ENCODE measurements at places on chromosomes 7 and 10.

DNA sequence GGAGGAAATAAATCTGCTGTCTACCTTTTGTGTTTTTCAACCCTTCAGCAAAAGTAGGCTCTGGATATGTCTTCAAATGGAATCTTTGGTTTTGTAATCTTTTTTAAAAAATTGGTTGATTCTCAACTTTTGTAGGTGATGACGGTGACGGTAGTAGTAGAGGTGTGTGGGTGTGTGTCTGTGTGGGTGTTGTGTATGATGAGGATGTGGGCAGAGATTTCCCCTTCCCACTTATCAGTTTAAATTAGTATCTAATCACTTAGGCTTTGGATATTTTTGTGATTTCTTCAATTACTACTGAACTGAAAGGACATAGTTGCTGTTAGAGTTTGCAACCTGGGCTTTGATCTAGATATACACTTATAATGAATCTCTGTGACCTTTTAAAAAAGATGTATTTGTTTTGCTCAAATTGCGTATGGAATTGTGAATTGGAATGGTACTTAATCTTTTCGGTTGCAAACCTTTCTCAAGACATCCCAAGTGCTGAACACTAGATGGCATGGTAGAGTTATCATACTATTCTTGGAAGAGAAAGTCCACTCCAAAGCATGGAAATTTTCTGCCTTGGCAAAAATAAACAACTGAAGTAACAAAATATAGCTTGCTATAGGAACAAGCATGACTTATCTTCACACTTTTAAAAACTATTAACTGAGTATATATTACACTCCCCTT is 51.9 kb upstream of the A1CF start:
- DNase-seq = no peak

DNA sequence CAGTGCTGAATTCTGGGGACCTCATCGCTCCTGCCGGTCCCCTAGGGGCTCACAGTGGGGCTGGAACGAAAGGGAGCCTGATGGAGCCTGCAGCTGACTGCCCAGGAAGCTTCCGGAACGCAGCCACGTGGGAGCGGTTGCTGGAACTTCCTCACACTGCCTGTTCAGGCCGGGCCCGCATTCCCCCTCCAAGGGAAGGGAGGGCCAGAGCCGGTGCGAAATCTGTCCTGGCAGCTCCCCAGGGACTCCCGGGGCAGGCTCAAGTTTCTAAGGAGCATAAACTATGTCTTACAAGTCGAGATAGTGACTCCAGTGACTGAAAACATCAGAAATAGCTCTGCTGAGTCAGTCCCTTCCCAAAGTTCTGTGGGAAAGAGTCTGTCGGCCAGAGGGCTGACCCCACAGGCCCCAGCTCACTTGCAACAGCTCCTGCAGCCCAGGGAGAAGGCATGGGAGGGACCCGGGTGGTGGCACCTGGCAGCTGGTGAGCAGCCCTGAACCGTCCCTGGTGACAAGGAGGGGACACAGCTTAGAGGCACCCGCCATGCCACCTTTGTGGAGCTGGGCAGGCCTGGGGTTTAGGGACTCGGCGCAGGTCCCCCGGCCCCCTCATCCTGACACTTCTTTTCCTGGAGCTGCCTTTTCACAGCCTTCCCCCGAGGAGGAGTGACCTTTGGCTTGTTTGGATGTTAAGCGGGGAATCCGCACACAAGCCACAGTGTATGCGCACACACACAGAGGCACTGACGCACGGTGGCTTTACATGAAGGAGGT is 47.6 kb downstream of the PDGFA start:
- DNase-seq = peak; percentile 49

- peak; percentile 93 for DNase-seq
Observed at GRCh38 chr10:87846023-87846422, 17.3 kb downstream of the KLLN start.

- DNase-seq = no peak
Observed at GRCh38 chr7:68958571-68958970, 639.7 kb upstream of the AUTS2 start.

GRCh38 chr7:45923290-45923689 is 2.2 kb upstream of the IGFBP3 start:
- peak; percentile 89 for DNase-seq

GRCh38 chr7:37741776-37742175 is 58.2 kb downstream of the GPR141 start:
- DNase-seq = no peak

DNA sequence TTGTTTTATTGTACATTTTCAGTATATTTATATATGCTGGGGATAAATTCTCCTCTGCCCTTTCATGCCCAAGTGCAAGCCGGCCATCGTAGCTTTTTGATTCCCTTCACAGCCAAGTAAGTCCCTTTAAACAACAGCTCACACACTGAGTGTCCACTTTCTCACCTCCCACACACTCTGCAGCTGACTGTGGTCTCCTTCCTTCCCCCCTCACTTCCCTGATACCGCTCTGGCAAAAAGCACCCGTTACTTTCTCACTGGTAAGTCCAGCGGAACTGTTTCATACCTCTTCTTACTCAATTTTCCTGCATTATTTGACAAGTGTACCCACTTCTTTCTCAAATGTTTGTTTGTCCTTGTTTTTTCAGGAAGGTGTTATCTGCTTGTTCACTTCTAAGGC is 35.2 kb downstream of the MGAM start:
- DNase-seq = no peak
